ENCODE measurements at places on chromosomes 16 and 17. TPM values are rescaled to one million over a fixed set of nuclear protein-coding genes. Genes with fewer than 3 reads are reported as not detected.

Gene RBL2
- 188 TPM for total RNA-seq

GRCh38 chr16:495127-495748 is 32.3 kb upstream of the CAPN15 start:
- DNase-seq = peak; percentile 56
- H3K4me3 ChIP-seq = no peak overlapping the region
- no peaks in the 10 kb centered on the region for H3K27me3 ChIP-seq
- H3K27ac ChIP-seq = no peak overlapping the region
- peaks cover 2% of the 10 kb centered on the region for H3K36me3 ChIP-seq
- H3K4me1 ChIP-seq = peaks cover 4% of the 10 kb centered on the region

GRCh38 chr17:4142107-4142900 is 526 bp downstream of the ZZEF1 start:
- peak overlapping the region; percentile 100 for H3K27ac ChIP-seq
- H3K4me3 ChIP-seq = peak overlapping the region; percentile 99
- DNase-seq = peak; percentile 41
- H3K27me3 ChIP-seq = no peaks in the 10 kb centered on the region
- peaks cover 62% of the 10 kb centered on the region for H3K4me1 ChIP-seq
- peaks cover 14% of the 10 kb centered on the region for H3K36me3 ChIP-seq

Gene TTLL6
- not detected for total RNA-seq

Gene CHST4
- not detected for total RNA-seq

- no peak for DNase-seq
- H3K27me3 ChIP-seq = peaks cover 19% of the 10 kb centered on the region
- H3K4me1 ChIP-seq = peaks cover 4% of the 10 kb centered on the region
- no peaks in the 10 kb centered on the region for H3K36me3 ChIP-seq
These were observed 412 bp downstream of the EPN2 start for GRCh38 chr17:19237389-19238166.

- H3K4me1 ChIP-seq = peaks cover 34% of the 10 kb centered on the region
- H3K36me3 ChIP-seq = peaks cover 20% of the 10 kb centered on the region
- H3K27ac ChIP-seq = peak overlapping the region; percentile 72
- H3K27me3 ChIP-seq = no peaks in the 10 kb centered on the region
These were observed 7.1 kb upstream of the ORAI3 start for GRCh38 chr16:30941600-30942425.

DNA sequence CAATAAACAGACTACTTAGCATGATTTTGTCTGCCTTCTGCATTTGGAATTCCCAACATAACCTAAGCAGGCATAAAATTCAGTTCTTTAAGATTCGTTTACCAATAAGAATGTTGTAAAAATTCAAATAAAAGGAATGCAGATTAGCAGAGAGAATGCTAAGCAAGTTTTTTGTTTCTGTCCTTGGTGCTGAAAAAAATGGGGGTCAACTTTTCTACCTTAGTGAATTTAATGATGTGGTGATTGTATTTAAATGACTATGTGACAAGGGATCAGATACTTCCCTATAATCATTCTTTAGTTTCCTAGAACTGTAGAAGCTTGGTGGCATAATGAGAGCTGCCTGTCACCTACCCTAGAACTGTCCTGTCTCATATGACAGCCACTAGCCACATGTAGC is 159.5 kb downstream of the RBFOX1 start:
- H3K27me3 ChIP-seq = no peaks in the 10 kb centered on the region
- no peak for DNase-seq
- no peaks in the 10 kb centered on the region for H3K36me3 ChIP-seq
- no peaks in the 10 kb centered on the region for H3K4me1 ChIP-seq

Gene BCL6B
- total RNA-seq = 0.40 TPM

Gene KCNH6
- total RNA-seq = not detected

GRCh38 chr17:38703742-38704605 is 1.1 kb upstream of the MLLT6 start:
- H3K4me1 ChIP-seq = peaks cover 47% of the 10 kb centered on the region
- peaks cover 25% of the 10 kb centered on the region for H3K36me3 ChIP-seq
- H3K27me3 ChIP-seq = no peaks in the 10 kb centered on the region
- DNase-seq = peak; percentile 79
- peak overlapping the region; percentile 98 for H3K27ac ChIP-seq
- peak overlapping the region; percentile 93 for H3K4me3 ChIP-seq

Gene PDXDC1
- 49.2 TPM for total RNA-seq

Gene KCTD13
- total RNA-seq = 36.1 TPM

All from activated CD4-positive, alpha-beta T cell treated with anti-CD3 and anti-CD28 coated beads, Interleukin-2, amount 10 ng/mL, durations not matched to agents 7 days and 5 days (primary cell).